CD4-positive, alpha-beta T cell treated with Interleukin-17A for 1 hour (primary cell): ENCODE measurements at places on chromosomes 2 and 18.

- DNase-seq = no peak
Observed at GRCh38 chr2:4420032-4420431, 716.7 kb downstream of the DCDC2C start.

- DNase-seq = peak; percentile 23
Observed at GRCh38 chr2:210169516-210170195, 1.6 kb downstream of the KANSL1L start.

GRCh38 chr2:45776160-45776955 is 124.9 kb downstream of the PRKCE start:
- no peak for DNase-seq

DNA sequence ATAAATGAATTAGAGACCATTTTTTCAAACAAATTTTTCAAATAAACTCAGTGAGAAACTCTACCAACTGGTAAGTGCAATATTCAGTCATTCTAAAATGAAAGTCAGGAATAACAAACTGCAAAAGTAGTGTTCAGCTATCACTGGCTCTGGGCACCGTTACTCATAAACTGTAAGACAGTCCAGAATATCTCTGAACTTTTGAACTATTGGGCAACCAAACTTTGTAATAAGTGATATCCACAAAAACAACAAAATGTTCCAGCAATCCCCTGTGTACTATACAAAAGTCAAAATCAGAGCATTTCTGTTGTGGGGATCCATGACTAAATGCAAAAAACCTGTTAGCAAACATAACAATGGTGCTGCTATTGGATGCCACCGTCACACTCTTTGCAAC is 56.3 kb downstream of the SLC25A12 start:
- no peak for DNase-seq

DNA sequence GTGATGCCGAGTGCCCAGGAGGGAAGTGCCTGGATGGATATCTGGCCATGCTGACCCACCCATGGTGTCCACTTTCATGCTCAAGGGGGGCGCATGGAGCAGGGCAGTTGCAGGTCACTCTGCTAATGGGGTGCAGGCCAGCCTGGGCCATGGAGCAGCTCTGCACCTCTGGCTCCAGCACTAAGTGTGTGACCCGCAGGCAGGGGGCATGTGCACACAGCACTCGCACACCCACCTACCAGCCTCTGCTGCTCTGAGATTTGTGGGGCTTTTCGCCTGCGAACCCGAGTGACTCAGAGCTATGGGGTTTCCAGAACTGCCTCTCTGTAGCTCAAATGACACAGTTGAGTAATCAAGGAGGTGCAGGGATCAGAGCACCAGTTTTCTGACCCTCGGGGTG is 66.2 kb downstream of the CYP26B1 start:
- DNase-seq = no peak

DNA sequence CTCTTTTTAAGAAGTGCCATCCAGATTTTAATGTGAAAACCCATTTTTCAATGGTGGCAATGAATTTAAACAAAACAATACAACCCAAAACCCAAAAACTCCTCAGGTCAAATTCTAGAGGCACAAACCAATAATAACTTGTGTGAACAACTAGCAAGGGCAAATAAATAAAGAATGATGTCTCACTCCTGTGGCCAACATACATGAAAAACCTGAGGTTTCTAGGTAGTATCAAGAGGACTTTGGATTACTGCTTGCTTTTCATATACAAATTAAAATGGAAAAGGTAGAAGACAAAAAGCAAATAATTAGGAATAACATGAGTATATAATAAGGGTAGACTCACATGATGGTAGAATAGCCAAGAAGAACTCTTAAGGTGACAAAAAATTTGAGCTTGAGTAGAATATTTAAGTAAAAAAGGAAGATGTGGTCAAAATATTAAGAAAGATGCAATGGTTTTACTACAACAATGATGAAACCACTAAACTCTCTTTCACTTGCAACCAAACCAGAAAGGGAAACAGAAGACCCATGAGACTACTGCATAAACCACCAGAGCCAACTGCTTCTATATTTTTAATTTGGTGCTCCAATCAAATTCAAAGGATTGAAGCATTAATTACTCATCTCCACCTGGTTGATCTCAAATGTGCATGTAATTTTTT is 53.5 kb downstream of the DARS1 start:
- no peak for DNase-seq
